Astrocyte (in vitro differentiated cells and primary cell): ENCODE measurements at places on chromosomes 4 and X. TPM values are rescaled to one million over a fixed set of nuclear protein-coding genes. Genes with fewer than 3 reads are reported as not detected.
A peak's percentile ranks its signal among the peaks of the same experiment; 100 is the strongest.

Gene KLF8
- 5.7 and 6.8 TPM in 2 replicates for total RNA-seq

Gene HAND2
- not detected in 2 replicates for total RNA-seq

DNA sequence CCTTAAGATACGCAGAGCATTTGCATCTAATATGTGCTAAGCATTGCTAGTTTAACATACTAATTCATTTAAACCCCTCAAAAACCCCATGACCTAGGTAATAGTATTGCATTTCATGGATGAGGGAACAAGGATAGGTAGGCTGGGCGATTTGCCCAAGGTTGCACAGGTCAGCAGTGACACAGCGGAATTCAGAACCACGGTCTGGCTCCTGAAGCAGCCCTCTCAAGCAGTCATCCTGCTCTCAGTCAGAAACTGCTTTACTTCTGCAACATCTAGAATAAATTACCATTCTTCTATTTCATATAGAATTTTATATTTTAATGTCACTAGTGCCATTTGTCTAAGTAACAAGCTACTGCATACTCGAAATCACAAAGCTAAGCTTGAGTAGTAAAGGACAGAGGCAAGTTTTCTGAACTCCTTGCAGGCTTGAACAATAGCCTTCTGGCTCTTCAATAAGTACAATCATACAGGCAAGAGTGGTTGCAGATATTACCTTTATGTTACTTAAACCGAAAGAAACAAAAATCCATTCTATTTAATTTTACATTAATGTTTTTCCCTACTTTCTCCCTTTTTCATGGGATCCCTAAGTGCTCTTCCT lies 555 bp upstream of the SPP1 start:
- H3K27me3 ChIP-seq, result no peaks in the 10 kb centered on the region
- no peaks in the 10 kb centered on the region for H3K36me3 ChIP-seq
- DNase-seq, result peak; percentile 34
- H3K27ac ChIP-seq, result peak overlapping the region; percentile 17
- peaks cover 27% of the 10 kb centered on the region for H3K4me1 ChIP-seq

GRCh38 chrX:11446336-11446735 lies 153.1 kb downstream of the AMELX start:
- no peaks in the 10 kb centered on the region for H3K27me3 ChIP-seq
- H3K4me1 ChIP-seq, result peaks cover 3% of the 10 kb centered on the region
- peak; percentile 78 for DNase-seq
- H3K36me3 ChIP-seq, result no peaks in the 10 kb centered on the region

- H3K36me3 ChIP-seq, result peaks cover 15% of the 10 kb centered on the region
- no peaks in the 10 kb centered on the region for H3K4me1 ChIP-seq
- DNase-seq, result no peak
- H3K4me3 ChIP-seq, result no peak overlapping the region
- no peaks in the 10 kb centered on the region for H3K27me3 ChIP-seq
These were observed 87.2 kb downstream of the KLHL8 start for GRCh38 chr4:87133183-87133582.

DNA sequence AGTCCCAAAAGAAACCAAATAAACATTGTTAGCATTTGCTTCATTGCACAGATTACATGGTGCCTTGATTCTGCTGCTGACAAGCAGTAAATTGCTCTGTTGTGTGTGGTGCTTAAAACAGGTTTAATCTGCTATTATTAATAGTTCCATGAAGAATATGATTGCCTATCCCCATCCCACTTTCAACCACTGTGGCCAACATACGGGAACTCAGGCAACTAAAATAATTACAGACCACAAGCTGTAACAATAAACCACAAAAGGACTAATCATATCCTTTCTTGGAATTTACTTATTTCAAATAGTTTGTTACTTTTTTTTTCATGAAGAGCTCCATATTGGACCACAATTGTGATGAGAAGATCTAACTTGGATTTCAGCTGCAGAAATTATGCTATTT lies 131.5 kb downstream of the PACRGL start:
- no peak overlapping the region for H3K27ac ChIP-seq
- no peaks in the 10 kb centered on the region for H3K27me3 ChIP-seq
- peak; percentile 45 for DNase-seq
- no peak overlapping the region for H3K4me3 ChIP-seq
- H3K4me1 ChIP-seq, result no peaks in the 10 kb centered on the region

- peak; percentile 16 for DNase-seq
- H3K4me3 ChIP-seq, result no peak overlapping the region
- peaks cover 37% of the 10 kb centered on the region for H3K36me3 ChIP-seq
- no peaks in the 10 kb centered on the region for H3K27me3 ChIP-seq
These were observed 31.9 kb downstream of the SETD7 start for GRCh38 chr4:139524062-139524631.

- peaks cover 8% of the 10 kb centered on the region for H3K4me1 ChIP-seq
- peak; percentile 38 for DNase-seq
- H3K36me3 ChIP-seq, result no peaks in the 10 kb centered on the region
These were observed 149.6 kb upstream of the MID1 start for GRCh38 chrX:10769696-10770619.

DNA sequence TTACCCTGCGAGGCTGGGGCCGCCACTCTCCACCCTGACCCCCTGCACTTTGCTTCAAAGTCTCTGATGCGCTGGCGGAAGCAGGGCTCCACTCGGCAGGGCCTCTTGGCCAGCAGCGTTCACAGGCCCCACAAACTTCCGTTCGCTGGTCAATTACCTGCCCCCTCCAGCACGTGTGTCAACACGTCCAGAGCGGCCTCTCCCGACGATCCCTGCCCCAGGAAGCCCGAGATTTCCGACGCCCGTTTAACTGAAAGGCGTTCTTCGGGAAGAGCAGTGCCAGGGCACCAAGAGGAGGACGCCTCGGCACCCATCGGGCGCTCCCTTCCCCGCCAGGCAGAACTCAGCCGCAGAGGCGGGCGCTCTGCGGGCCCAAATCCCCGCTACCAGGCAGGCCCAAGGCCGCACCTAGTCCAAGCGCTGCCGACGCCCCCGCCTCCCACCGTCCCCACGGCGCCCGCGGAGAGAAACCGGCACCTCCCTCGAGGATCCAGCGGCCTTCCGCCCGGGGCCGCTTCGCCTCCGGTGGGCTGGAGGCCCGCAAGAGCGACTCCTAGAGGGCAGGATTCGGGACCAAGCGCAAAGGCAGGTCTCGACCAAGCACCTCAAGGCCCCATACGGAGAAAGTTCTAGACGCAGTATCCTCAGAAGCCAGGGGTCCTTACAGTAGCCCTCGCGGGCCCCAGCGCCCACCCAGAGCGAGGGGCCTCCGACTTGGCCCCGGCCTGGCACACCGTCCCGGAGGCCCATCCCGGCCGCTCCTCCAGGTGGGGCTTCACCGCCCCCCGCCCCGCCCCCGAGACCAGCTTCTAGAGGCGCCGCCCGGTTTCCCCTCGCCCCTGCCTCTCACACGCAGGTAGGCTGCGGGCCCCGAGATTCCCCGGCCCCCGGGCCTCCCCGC lies 586 bp downstream of the BCAP31 start:
- peaks cover 7% of the 10 kb centered on the region for H3K36me3 ChIP-seq
- H3K4me1 ChIP-seq, result peaks cover 29% of the 10 kb centered on the region
- DNase-seq, result no peak
- peak overlapping the region; percentile 56 for H3K27ac ChIP-seq
- peak overlapping the region; percentile 66 for H3K4me3 ChIP-seq

- H3K36me3 ChIP-seq, result no peaks in the 10 kb centered on the region
- H3K27ac ChIP-seq, result no peak overlapping the region
- peaks cover 9% of the 10 kb centered on the region for H3K27me3 ChIP-seq
- DNase-seq, result peak; percentile 87
These were observed 43.2 kb downstream of the ZBTB49 start for GRCh38 chr4:4333265-4333706.
